ENCODE measurements at places on chromosomes 6 and 20.

GRCh38 chr6:168895102-168895812, 358.4 kb downstream of the THBS2 start:
- DNase-seq: peak; percentile 92

DNA sequence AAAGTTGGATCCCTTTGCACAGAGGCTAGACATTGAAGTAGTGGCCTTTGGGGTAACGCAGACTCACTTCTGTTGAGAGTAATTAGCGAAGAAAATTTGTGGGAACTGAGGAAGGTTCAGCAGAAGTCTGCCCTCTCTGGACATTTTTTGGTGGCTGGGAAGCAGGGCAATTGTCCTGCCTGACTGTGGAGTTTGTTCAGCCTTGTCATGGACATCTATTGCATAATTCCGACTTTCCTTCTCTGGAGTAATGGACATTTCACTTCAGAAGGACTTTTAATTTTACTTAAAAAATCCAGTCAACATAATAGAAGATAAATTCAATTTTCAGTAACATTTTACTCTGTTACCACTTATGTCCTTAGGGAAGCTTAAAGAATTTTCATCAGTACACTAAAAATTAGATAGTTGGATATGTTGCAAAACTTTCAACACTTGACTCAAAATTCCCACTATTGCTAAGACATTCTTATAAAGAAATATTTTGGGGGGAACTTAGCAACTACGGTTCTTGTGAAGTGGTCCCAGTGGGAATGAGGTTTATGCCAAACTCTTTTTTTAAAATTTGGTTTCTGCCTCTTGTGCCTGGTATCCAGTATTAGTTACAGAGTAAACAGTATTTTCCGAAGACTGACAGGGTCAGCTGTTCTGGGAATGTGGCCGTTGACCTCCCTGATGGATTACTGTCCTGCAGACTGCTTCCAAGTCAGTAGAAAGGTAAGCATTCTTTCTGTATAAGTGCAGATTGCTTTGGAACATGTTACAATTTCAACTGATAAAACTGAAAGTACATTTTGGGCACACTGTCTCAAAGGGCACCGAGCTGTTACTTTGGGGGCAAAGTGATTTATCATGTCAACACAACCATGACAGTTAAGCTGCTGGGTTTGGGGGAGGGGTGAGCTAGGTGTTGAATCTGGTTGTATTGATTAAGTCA, 100.6 kb upstream of the MLIP start:
- DNase-seq: no peak

DNA sequence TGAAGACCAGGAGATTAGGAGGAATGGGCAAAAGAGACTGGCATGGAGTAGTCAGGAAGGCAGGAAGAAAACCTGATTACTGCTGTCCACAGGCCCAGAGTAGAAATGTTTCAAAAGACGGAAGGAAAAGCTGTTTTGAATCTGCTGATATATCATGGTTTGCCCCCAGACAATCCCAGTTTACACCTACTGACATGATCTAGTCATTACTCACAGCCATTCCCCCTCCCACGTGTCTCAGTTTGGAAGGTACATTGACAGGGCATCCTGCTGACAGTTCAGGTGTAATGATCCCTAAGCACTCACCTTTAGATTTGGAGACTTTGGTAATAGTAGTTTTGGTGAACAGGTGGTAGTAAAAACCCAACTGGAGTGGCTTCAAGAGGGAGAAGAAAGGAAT, 9.8 kb upstream of the TXNDC5 start:
- DNase-seq: no peak

GRCh38 chr6:84411060-84411629, 183.7 kb upstream of the CEP162 start:
- DNase-seq: no peak

GRCh38 chr6:110334423-110335180, 23.5 kb downstream of the METTL24 start:
- DNase-seq: no peak

GRCh38 chr6:82904860-82905259, 160.8 kb downstream of the UBE3D start:
- DNase-seq: no peak
